ENCODE measurements at places on chromosomes 6 and 20.

- no peak for DNase-seq
Measured at GRCh38 chr6:38498805-38499445, 140.8 kb downstream of the BTBD9 start.

DNA sequence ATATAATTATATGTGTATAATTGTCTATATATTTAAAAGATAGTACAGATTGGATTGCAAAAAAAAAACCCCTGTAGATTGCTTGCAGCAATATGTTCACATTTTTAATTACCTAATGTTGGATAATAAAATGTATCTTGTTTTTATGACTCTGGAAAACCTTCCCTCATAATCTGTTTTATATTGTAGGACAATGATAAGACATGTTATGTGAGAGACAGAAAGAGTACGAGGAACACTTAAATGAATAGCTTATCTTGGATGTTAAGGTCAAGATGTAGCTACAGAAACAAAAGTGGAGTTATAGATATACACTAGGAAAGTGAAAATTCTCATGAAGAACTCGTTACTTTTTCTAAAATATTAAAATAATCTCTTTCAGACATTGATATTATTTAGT lies 691.6 kb upstream of the IMPG1 start:
- DNase-seq = no peak

- DNase-seq = no peak
Measured at GRCh38 chr20:25204550-25205276, 9.2 kb downstream of the ENTPD6 start.

DNA sequence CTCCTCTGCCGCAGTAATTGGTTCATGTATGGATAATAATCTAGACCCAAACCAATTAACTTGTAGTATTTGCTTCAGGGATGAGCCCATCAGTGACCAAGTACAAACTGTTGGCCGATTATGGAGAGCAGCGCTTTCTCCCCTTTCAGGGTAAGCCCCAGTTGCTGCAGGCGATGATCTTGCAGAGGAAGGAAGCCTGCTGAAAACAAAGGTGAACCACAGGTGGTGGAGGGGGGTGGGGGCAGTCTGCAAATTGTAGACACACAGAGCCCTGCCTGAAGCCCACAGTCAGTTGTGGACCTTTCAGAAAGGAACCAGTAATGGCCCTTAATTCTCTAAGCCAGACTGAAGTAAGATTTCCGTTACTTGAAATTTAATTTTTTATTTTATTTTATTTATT lies 167.9 kb upstream of the JARID2 start:
- DNase-seq = no peak

GRCh38 chr6:68114463-68115047 lies 520.5 kb upstream of the ADGRB3 start:
- DNase-seq = no peak

Measured in stimulated activated CD4-positive, alpha-beta T cell treated with anti-CD3 and anti-CD28 coated beads, Interleukin-1b, Interleukin-23, amount 100 ng/mL, for 4 hours (primary cell).